ENCODE measurements at places on chromosomes 6 and 20.

DNA sequence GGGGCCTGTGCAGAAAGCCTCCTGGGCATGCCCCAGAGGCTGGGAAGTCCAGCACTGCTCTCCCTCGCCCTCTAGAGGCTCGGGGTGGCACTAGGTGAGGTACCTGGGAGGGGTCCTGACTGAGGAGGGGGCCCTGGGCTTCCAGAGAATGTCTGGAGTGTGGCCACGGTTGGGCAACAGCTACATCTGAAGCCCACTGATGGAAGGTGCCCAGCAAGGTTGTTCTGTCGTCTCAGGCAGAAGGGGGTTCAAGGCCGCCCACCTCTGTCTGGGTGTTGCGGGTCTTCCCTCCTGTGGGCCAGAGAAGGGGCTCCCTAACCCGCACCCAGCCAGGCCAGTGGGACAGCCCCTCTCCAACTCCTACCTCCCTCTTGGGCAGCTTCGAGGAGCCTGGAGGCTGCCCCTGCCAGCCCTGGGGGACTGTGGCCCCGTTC lies 11.4 kb upstream of the VEGFA start:
- DNase-seq, result peak; percentile 27

DNA sequence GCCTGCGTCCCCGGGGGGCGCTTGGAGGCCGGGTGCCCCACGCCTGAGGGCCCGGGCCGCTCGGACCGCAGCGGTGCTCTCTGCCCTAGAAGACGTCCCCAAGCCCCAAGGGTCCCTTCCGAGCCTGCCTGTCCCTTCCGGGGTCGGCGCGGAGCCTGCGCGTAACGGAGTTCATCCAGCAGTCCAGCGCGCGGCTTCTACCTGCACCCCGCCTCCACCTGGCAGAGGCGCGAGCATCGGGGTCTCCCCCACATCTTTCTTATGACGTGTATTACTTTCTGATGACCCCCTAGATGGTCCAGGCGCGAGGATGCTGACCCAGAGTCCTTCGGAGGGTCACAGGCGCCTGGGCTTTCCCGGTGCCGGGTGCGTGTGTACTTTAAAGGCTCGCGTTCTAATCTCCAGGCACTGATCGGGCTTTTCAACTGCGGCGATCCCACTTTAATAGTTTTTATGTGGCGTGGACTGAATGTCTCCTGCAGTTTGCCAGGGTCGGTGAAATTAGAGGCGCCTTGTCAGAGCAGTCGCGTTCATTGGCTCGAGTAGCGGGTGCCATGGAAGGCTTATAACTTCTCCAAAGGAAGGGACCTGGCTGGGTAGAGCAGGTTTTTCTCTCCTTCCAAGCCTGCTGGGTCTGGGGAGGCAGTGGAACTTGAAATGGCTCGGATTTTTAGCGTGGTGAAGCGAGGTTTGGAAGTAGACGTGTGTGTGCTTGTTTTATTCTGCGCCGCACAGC lies 912 bp downstream of the EYA4 start:
- no peak for DNase-seq

DNA sequence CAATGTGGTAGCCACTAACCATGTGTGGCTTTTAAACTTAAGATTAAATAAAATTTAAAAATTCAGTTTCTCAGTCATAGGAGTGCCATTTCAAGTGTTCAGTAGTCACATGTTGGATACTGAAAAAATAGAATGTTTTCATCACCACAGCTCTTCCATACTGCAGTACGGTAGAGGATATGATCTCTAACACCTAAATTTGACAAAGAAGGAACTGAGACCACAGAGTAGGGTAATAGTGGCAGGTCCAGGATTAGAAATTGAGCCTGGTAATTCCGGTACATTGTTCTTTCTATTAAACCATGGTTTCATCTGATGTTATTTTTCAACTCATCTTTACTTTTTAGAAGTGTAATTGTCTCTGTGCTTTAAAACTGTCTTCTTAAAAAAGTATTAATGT lies 104.0 kb downstream of the CD2AP start:
- no peak for DNase-seq

- DNase-seq, result peak; percentile 61
Measured at GRCh38 chr6:32940656-32941213, at the start of gene HLA-DMB. TSS of gene HLA-DMB (minus strand) at chr6:32941028. CDS start at chr6:32940807, 221 bp downstream.

GRCh38 chr6:686497-686896 lies 6.4 kb downstream of the EXOC2 start:
- DNase-seq, result no peak

DNA sequence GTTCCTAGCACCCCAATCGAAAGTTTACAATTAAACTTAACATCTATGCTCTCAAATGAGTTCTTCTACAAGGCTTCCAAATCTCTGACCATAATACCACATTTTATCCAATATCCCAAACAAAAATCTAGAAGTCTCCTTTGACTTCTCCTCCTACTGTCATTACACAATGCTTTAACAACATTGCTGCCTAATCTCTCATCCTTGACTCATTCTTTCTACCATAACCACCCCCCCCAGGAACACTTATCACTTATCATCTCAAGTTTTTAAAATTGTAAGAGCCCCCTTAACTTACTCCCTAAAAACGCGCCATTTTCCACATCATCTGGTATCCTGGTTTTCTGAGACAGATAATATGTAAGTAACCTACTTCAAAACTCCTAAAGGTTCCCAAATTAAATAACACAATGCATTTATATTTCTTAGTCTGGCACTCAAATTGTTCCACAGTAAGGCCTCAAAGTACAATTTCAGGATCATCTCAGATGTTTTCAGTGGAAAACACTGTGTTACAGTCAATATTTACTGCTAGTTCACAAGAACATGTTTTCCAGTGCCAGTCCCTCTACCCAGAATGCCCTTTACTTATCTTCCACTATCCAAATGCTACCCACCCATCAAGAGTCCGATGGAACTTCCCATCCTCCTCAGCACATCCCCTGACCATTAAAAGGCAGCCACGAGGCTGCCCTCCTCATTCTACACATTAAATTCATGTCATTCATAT lies 308.2 kb upstream of the THEMIS start:
- peak; percentile 49 for DNase-seq

DNA sequence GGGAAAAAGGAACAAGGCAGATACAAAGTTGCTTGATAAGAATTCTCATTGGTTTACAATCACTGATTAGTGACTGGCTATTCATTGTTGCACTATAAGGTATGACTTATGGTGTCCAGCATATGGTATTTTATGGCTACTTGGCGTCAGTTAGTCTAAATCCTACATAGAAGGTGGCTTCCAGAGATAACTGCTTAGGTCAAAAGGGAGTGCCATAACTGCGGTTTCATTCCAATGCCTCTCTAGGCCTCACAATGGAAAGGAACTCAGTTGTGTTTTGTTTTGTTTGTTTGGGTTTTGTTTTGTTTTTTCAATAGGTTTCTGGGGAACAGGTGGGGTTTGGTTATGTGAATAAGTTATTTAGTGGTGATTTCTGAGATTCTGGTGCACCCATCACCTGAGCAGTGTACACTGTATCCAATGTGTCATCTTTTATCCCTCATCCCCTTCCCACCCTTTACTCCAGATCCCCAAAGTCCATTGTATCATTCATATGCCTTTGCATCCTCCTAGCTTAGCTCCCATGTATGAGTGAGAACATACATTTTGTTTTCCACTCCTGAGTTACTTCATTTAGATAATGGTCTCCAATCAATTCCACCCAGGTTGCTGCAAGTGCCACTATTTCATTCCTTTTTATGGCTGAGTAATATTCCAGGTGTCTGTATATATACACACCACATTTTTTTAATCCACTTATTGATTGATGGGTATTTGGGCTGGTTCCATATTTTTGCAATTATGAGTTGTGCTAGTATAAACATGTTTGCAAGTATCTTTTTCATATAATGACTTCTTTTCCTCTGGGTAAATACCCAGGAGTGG lies 7.0 kb downstream of the GOPC start:
- DNase-seq, result no peak

DNA sequence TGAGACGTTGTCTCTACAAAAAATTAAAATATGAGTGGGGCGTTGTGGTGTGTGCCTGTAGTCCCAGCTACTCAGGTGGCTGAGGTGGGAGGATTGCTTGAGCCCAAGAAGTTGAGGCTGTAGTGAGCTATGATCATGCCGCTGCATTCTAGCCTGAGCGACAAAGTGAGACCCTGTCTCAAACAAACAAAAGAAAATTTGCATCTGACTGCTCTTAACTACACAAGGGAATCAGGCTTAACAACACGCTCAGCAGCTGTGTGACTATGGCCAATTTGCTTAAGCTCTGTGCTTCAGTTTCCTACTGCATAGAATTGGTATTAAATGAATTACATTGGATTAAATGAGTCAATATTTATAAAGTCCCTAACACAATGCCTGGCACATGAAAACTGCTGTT lies 24.3 kb upstream of the MRPS10 start:
- no peak for DNase-seq

GRCh38 chr6:125957391-125957693 lies 772 bp downstream of the HINT3 start:
- no peak for DNase-seq

DNA sequence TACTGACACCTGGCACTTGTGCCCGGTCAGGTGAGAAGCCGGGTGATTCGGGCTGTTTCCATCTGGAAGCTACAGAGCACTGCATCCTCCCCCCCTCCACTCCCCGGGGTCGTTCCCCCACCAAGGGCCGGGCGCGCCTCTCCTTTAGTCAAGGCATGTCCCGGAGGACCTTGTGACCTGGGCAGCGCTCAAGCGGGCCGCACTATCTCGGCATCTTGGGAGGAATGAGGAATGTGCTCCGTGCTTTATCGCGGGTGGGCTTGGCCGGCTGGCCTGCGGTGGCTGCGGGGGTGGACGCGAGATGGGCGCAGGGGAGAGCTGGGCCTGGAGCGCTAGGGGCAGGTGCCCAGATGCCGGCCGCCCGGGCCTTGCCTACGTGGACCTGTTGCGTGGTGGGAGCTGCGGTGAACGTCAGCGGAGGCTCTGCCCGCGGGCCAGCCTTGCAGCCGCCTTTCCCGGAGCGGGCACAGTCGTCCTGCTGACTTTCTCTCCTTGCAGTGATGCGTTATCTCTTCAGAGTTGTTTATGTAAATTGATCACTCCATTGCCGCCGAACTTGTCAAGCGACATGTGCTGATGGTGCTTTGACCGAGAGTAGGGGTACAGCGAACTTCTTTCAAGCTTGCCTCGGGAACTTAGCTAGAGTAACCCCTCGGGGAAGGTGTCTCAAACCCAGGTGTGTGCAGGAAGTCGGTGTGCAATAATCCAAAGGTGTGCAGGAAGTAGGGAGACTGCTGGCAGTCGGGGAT lies 1.1 kb downstream of the LRRC1 start:
- DNase-seq, result peak; percentile 54

GRCh38 chr6:56934876-56935275 lies 20.0 kb upstream of the BEND6 start:
- no peak for DNase-seq

GRCh38 chr6:161673026-161673425 lies 399.2 kb upstream of the AGPAT4 start:
- no peak for DNase-seq

GRCh38 chr20:20664795-20665589 lies 47.5 kb downstream of the RALGAPA2 start:
- no peak for DNase-seq

- DNase-seq, result no peak
Measured at GRCh38 chr6:82686719-82687118, 323.1 kb downstream of the TPBG start.

- DNase-seq, result no peak
Measured at GRCh38 chr6:130466052-130466747, 100.4 kb downstream of the TMEM200A start.

DNA sequence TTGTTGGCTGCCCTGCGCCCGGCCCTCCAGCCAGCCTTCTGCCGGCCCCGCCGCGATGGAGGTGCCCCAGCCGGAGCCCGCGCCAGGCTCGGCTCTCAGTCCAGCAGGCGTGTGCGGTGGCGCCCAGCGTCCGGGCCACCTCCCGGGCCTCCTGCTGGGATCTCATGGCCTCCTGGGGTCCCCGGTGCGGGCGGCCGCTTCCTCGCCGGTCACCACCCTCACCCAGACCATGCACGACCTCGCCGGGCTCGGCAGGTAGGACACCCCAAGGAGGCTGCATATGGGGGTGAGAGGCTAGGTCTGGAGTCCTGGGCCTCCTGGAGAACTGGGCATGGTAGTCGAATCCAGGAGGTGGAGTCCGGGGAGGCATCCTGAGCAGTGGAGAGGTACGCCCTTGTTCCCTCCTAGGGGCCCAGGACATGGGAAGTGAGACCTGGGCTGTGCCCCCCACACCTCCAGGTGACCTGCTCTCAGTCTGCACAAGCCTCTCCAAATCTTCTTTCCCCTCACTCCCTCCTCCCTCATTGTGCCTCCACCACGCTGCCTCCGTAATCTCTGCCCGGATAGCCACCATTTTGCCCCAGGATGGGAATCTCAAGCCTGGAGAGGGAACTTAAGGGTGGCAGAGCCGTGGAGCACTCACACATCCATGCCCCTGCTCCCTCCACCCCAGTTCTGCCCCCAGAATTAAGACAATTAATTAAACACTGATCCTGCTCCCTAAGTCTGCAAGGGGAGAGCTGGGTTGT lies 541 bp downstream of the CDC25B start:
- no peak for DNase-seq
